ENCODE measurements at places on chromosomes 5 and 9.

- DNase-seq, result no peak
These were observed 62.8 kb upstream of the KLF9 start for GRCh38 chr9:70477146-70477745.

DNA sequence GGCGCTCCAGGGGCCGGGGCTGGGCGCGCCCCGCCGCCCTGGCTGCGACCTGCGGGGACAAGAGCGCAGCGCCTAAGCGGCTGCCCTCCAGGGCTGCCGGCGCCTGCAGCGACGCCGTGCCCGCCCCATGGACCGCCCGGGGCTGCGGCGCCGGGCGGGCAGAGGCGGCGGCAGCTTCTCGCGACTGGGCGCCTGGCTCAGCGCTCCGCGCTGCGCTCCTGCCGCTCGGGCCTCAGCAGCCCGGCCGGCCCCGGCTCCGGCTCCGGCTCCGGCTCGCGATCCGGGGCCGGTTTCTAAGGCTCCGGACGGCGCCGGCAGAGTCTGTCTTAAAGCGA, at the start of gene PITX1:
TSS of gene PITX1 (minus strand) at position 328 of the 335 bp plus-strand sequence. CDS start 347 bp downstream, outside the sequence.
- DNase-seq, result no peak

- DNase-seq, result no peak
These were observed 97.5 kb downstream of the RFK start for GRCh38 chr9:76296561-76297310.

GRCh38 chr9:125763394-125763801, 16.2 kb downstream of the PBX3 start:
- no peak for DNase-seq

DNA sequence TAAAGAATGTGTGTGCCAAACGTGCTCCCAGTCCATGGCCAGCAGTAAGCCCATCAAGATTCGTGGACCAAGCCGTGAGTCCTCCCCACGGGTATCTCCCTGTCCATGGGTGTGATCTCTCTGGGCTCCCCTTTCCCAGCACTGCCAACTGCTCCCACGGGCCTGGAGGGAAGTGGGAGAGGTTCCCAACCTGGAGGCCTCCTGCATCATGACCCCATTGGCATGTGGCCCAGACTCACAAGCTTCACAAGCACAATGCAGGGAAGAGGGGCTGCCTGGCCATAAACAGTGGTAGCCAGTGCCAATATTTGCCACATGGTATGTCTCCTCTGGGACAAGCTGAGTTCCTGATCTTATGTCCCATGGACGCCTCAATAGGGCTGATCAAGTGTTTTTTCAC, 59.1 kb downstream of the ABLIM3 start:
- no peak for DNase-seq

- DNase-seq, result peak; percentile 50
These were observed 457 bp downstream of the UGCG start for GRCh38 chr9:111896942-111897600.

- no peak for DNase-seq
These were observed 535.9 kb upstream of the FTMT start for GRCh38 chr5:121315786-121316185.

GRCh38 chr5:141567513-141568117, 51.2 kb downstream of the DIAPH1 start:
- DNase-seq, result peak; percentile 11

GRCh38 chr5:177132136-177133095, 1.2 kb upstream of the NSD1 start:
- DNase-seq, result peak; percentile 43

GRCh38 chr5:14893381-14893780, 21.8 kb upstream of the ANKH start:
- DNase-seq, result no peak

DNA sequence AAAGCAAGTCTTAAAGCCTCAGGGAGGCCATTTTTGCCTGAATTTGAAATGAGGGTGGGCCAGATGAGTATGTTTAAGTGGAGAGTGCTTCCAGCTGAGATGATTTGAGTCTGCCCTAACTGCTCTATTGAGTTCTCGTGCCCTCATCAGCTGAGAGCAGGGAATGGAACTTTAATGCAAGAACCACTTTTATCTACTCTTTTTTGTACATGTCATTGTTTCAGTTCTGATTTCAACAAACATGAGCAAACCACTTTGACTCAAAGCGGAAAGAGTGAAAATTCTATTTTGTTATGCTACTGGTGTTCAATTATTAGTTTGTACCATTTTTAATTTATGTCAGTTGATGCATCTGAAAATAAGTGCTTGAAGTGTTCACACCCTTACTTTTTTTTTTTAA, 35.8 kb downstream of the DCAF10 start:
- peak; percentile 19 for DNase-seq

DNA sequence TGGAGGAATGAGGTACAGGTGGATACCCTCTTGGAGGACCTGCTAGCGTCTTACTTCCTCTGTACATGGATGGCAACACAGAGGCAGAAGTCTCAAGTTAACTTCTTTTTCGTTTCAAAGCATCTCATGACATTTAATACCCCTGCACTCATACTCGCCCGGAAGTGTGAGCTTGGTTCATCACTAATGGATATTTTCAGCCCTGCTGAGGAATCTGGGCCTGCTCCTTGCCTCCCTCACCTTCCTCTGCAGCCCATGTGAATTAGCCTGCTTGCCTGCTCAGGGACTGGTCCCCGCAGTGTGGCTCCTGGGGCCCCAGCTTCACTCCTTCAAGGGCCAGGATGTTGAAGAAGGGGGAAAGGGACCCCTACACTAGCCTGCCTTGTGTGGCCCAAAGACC, 34.1 kb downstream of the GADD45G start:
- DNase-seq, result no peak

DNA sequence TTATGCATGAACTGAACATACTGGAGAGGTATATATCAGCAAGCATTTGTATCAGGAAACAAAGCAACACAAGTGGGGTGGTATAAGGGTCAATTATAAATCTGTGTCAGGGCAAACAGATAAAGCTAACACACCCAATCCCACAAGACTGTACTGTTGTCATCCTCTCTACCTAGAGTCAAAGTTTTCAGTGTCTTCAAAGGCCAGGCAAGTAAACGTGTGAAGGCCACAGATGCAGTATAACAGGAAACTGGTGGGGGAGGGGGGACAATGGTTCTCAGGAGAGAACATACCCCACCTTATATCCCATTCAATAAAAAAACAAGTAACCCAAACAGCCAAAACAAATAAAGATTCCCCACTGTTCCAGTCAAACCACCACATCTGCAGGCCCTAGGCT, 22.1 kb downstream of the ELP1 start:
- no peak for DNase-seq

- DNase-seq, result no peak
These were observed 30.7 kb upstream of the GRPEL2 start for GRCh38 chr5:149314571-149315111.

- DNase-seq, result no peak
These were observed 10.0 kb downstream of the SMARCA2 start for GRCh38 chr9:2024888-2025782.

DNA sequence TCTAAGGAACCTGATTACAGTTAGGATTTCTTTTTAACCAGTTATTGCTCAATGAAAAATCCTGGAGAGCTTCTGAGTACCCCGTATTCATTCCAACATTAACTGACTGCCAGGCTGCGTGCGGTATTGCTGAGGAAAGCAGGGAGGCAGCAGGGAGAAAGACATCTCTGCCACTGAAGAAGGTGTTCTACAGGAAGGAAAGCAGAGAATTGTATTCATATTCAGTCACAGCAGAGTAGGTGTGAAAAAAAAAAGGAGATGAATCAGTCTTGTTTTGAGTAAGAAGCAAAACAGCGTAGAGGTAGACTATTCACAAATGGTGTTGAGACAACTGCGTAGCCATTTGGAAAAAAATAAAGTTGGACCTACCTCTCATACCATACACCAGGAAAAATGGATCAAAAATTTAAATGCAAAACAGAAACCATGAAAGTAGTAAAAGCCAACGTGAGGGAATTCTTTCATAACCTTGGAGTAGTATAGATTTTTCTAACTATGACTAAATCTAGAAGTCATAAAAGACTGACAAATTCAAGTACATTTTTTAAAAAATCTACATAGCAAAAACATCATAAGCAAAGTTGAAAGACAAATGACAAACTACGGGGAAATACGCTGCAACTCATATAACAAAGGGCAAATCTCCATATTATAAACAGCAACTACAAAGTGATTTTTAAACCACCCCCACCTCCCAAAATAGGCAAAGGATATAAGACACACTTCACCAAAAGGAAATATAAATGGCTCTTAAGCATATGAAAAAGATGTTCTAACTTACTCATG, 9.9 kb upstream of the NR4A3 start:
- no peak for DNase-seq

DNA sequence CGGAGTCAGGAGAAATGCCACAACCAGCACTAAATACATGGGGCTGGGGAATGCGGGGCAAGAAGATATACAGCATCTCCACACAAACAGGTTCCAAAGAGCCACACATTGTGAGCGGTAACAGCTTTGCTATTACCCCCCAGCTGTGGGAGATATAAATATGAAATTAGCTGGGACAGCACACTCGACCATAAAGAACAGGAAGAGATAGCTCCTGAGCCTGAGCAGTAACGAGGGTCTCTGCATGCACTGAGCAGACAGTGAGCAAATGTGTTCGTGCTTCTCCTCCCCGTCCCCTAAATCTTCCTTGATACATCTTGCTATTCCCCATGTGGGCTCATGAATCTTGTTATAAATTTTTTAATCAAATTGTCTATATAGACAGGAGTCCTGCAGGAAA, 53.1 kb downstream of the ADAMTS2 start:
- DNase-seq, result no peak
